ENCODE measurements at places on chromosomes 2 and 18.

- no peak for DNase-seq
These were observed 209.7 kb upstream of the SIX2 start for GRCh38 chr2:45218931-45219339.

GRCh38 chr2:219856602-219857001 lies 229.2 kb downstream of the SLC4A3 start:
- DNase-seq: no peak

GRCh38 chr18:24914171-24914525 lies 437.8 kb downstream of the ZNF521 start:
- no peak for DNase-seq

DNA sequence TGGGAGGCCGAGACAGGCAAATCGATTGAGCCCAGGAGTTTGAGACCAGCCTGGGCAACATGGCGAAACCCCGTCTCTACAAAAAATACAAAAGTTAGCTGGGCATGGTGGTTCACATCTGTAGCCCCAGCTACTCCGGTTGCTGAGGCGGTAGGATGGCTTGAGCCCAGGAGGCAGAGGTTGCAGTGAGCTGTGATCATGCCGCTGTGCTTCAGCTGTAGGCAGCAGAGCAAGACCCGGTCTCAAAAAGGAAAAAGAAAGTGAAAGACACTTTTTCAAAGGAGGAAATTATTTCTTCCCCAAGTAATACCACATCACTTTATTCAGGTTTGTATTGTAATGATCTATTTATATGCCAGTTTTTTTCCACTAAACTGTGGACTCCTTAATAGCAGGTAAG lies 35.7 kb upstream of the TAF4B start:
- DNase-seq: no peak

DNA sequence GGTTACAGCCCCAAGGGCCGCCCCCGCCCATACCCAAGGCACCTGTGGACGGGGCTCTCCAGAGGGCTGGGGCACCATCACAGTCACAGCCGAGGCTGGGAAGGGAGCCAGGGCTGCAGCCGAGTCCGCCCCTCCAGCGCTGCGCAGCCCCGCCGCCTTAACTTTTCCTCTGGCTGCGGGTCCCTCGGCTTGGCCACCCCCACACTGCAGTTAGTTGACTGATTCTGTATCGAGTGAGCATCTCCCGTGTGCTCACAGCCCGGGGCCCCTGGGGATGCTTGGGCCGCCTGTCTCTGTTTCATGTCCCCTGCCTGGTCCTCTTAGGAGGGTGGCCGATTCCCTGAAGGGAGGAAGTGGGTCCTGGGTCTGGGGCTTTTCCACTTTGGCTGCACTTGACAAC lies 33.7 kb downstream of the EMILIN2 start:
- peak; percentile 67 for DNase-seq

- DNase-seq: no peak
These were observed 559 bp downstream of the MYL12A start for GRCh38 chr18:3248062-3248657.

DNA sequence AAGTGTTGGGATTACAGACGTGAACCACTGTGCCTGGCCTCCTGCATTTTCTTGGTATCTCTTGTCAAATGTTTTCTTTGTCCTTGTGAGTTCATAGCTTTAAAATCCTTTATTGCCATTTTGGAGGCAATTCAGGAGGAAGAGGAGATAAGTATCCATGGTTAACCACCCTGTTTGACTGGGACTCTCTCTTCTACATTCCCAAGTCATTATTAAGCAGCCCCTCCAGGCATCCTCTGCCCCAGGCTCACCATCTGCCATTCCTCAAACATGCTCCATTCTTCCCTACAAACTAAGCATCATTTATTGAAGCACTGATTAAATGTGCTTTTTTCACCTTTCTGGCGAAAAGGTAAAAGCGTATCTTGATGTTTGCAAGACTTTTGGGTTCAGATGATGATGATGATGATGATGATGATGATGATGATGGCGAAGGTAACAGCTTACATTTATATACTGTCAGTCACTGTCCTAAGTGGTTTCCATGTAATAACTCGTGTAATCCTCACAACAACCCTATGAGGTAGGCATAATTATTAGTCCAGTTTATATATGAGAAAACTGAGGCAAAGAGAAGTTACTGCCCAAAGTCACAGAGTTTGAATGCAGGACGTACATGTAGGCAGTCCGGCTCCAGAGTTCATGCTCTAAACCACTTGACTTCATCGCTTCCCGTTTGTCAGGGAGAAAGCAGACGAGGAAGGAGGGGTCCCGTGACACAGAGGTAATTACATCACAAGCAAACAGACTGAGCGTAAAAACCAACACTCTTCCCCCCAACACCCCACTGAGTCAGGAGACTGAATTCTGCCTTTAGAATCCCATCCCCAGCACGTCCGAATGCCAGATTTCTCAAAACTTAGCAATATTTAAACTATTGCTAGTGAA lies 69.7 kb upstream of the ACKR3 start:
- DNase-seq: no peak

DNA sequence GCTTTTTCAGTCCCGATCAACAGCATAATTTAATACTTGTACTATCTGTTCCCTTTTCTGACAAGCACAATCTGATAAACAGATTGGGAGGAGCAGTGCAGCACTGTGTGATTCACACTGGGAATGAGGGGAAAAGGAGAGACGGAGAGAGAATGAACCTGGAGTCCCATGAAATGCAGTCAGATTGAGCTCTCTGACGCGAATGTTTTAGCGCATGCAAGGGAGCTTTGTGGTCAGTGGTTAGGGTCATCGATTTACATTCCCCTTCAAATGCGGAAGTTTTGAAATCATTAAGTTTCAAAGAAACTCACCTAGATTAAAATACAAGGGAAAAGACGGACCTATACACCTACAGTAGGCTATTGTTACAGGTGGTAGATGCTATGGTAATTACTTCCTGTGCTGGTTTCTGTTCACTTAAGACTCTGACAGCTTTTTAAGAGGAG lies 99.6 kb downstream of the KCTD1 start:
- DNase-seq: no peak

DNA sequence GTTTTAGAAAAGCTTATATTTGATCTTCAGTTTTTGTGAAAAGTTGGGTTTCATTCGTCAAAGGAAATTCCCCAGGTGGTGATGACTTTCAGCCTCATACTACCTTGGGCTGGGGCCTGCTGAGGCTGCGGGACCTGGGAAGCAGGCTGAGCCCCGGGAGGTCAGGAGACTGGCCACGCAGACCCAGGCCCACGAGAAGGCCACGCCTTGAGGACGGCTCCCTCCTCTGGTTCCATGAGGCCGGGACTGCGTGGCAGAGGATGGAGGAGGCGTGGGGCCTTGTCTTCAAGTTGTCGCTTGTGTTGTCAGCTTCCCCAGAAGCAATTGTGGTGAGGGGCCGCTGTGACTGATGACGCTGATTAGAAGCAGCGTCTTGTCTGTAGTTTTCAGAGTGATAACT lies 11.8 kb downstream of the CNDP2 start:
- peak; percentile 28 for DNase-seq

DNA sequence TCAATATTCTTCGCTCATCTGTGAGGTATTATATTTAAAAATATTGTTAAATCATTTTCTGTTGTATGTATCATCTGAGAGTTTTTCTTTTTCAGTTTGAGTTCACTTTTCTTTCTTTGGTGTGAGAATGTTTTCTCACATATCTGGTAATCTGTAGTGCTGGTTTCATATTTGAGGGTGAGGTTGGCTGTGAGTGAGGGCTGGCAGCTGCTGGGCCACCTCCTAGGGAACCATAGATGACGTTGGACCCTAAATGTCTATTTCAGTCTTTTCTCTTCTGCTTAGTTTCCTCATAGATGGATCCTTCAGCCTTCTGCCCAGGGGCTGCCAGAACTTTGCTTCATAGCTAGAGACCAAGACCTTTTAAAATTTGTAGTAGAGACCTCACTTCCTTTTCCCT lies 33.5 kb downstream of the MGAT5 start:
- no peak for DNase-seq

GRCh38 chr2:108212671-108213070 lies 27.1 kb upstream of the SULT1C3 start:
- DNase-seq: no peak

DNA sequence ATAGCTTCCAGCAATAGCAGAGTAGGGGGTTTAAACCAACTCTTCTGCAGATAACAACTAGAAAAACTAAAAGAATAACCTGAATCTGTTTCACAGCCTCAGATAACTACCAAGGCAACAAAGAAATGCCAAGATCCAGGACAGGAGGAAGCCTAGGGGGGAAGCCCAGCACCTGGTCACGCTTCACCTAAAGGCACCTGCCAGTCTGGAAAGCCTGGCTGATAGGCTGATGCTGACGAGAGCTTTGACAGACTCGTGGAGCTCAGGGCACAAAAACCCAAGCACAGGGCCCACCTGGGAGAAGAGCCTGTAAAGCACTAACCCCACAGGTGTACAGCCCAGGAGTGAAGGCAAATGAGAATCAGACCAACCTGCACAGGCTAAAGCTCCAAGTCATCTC lies 22.6 kb downstream of the EIPR1 start:
- no peak for DNase-seq

DNA sequence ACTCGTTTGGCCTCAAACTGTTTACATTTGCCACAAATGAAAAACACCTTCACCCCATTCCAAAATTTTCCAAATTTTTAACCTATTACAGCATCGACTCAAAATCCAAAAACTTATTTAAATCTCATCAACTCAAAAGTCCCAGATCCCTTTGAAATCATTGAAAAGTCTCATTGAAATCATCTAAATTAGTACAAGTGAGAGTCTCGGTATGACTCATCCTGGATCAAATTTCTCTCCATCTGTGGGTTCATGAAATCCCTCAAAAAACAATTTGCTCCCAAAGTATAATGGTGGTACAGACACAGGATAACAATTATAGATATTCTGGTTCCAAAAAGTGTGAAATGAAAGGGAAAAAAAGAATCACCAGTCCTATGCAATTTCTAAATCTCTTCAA lies 65.1 kb downstream of the LRP1B start:
- DNase-seq: no peak

GRCh38 chr2:44789971-44790721 lies 151.4 kb upstream of the SIX3 start:
- peak; percentile 67 for DNase-seq

- no peak for DNase-seq
These were observed 3.4 kb upstream of the TMEM182 start for GRCh38 chr2:102758439-102758838.

All from H7 (cell line).